ENCODE measurements at places on chromosomes 4 and X.

DNA sequence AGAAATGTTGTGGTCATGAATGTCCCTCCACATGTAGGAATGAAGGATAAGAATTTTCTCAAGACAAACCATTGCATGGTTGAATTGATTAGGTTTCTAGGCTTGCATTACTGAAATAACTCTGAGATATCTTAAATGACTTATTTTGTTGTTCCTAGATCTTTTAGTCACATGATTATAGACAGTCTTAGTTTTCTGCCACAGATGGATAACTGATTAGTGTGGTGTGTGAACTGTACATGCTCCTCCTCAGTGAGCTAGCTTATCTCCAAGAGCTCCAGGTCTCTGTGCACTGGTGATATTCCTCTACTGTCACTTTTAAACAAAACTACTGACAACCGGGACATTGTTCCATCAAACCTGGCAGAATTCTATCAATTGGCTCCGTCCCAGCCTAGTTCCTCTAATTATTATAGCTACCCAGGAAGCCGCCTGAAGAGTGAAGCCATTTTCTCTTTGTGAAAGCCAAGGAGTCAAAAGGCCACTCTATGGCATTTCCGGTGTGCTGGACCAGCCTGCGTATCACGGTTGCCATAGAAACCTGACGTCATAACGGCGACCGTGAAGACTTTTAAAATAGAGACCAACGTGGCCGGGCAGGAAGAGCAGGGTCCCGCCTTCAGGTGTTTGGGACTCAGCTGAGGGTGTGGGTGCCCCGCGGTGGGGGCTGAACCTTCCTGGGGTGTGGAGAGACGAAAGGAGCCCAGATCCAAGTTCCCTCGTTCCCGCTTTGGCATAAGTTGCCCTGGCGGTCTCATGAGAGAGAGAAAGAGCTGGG, 28.1 kb downstream of the BEX3 start:
- no peak for DNase-seq

DNA sequence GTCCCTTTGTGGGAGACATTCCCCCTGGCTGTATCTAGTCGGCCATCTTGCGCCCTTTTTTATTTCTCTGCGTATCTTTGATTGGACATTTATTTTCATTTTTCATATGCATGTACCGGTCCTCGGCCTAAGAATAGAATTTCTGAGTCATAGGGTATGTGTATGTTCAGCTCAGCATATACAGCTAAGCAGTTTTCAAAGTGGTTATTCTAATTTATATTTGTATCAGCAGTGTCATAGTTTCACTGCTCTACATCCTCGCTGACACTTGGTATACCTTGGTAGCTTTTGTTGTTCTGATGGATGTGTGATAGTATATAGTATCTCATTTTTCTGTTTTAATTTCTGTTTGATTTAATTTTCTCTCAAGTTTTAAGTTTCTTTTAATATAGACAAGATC, 38.7 kb downstream of the BEX3 start:
- DNase-seq = no peak

- DNase-seq = no peak
These were observed 153.3 kb upstream of the RPS6KA3 start for GRCh38 chrX:20420058-20420457.

DNA sequence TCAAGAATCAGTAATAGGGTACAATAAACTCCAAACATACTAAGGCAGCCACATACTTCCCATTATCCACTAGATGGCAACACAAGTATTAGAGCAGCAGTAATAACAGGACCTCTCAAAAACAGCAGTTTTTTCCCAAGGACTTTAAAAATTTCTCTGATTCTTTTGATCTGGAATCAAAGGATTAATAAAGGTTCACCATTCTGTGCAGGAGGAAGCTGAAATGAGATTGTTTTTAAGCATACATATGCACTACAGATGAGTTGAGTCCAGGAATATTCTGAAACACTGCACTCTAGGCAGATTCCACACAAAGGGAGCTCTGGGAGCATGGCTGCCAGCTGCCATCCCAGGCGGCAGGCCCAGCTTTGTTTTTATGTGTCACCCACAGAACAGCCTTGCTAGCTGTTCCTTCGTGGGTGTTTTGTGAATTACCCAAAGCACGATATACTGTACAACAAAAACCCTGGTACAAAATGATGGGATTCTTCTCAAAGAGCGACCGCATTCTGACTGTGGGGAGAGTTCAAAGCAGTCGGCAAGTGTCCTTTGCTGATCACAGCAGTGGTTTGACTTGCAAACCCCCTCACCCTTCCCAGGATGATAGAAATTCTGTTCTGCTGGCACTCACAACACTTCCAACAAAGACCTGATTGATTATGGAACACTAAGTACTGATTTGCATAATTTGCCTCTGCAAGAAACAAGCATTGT, 61.0 kb downstream of the STX18 start:
- DNase-seq = no peak

DNA sequence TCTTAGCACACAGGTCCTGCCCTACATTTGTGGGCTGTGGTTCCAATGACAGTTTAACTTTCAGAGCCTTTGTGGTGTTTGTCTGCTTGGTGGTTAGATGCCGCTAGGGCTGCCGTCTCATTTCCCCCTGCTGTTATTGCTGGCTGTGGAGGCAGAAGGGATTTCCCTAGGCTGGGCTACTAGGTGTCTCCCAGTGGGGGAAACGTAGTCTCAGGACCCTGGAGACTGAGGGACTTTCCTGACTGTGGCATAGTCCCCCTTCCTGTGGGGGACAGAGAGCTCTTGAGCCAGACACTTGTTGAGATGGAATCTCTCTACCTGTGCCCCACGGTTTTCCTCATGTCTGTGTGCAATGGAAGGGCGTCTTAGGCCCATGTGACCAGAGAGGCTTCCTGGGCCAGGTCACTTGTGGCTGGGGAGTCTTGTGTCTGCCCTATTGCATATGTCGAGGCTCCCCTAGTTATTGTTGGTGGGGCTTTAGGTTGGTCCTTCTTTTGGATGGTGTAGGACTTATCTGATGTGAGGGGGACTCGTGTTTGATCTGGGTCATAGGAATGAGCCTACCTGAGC, 68.2 kb downstream of the ARHGAP10 start:
- DNase-seq = peak; percentile 55

- no peak for DNase-seq
These were observed 296.1 kb upstream of the LDB2 start for GRCh38 chr4:17194586-17194985.

GRCh38 chr4:17187003-17187402, 288.6 kb upstream of the LDB2 start:
- no peak for DNase-seq

DNA sequence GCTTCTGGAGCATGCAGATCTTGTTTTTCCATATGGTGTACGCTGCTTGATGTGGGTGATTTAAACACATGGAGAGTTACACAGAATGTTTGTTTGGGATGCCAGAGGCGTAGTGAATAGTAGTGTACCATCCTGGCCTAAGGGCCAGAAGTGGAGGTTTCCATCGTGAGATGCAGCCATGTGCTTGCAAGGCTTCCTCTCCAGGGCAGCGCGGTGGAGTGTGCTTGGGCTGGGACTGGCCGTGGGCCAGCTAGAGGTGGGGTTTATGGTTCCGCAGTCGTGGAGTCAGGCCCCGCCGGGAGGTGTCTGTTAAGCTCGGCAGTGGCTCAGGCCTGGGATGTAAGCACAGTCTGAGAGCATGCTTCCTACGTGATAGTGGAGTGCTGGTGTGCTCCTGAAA, 14.0 kb downstream of the STOX2 start:
- DNase-seq = no peak

DNA sequence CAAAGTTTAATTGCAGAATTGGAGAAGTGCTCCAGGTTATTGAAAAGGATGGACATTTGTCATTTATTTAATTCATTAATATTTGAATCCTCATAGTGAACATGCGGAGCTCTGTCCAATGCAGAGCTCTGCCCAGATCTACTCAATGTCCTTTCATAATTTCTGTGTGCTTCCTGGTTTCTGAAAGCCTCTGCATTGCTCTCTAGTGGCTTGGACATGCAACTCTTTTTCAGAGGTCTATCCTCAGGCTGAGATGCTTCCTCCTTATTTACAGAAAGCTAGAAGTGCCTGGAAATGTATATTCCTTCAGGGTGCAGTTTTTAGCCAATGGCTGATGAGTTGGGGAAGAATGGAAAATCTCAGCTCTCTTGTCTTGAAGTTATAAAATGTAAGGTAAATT, 786.1 kb upstream of the AADAT start:
- DNase-seq = no peak

- DNase-seq = no peak
These were observed 44.5 kb upstream of the SCML1 start for GRCh38 chrX:17692709-17693346.

DNA sequence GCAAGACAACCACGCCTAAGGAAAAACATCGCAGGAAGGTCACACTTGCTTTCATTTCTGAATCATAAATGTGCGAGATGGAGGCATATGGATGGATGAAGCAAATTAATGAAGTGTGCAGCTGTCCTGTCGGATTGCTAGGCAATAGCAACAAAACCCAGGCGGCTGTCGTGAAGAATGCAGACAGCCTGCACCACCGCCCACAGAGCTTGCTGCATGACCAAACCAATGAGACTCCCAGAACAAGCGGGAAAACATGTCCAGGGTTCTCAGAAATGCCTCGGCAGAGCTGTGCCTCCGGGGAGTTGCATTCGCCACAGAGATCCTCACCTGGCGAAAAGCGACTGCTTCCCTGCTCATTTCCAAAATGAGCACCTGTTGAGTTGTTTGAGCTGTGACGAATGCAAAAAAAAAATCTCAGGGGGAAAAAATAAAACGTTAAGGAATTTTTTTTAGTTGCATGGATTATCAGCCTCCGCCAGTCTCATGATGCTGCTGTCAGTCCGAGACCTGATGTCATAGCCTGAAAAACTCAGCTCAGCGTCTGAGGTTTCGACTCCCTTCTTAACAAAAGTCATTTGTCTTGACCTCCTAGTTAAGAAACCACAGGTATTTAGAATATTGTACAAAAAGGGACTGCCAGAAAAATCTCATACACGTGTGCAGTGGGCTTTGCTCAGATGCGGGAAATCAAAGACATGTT, 155.5 kb upstream of the MXRA5 start:
- no peak for DNase-seq

- no peak for DNase-seq
These were observed 25.0 kb downstream of the GPR174 start for GRCh38 chrX:79169484-79169883.

DNA sequence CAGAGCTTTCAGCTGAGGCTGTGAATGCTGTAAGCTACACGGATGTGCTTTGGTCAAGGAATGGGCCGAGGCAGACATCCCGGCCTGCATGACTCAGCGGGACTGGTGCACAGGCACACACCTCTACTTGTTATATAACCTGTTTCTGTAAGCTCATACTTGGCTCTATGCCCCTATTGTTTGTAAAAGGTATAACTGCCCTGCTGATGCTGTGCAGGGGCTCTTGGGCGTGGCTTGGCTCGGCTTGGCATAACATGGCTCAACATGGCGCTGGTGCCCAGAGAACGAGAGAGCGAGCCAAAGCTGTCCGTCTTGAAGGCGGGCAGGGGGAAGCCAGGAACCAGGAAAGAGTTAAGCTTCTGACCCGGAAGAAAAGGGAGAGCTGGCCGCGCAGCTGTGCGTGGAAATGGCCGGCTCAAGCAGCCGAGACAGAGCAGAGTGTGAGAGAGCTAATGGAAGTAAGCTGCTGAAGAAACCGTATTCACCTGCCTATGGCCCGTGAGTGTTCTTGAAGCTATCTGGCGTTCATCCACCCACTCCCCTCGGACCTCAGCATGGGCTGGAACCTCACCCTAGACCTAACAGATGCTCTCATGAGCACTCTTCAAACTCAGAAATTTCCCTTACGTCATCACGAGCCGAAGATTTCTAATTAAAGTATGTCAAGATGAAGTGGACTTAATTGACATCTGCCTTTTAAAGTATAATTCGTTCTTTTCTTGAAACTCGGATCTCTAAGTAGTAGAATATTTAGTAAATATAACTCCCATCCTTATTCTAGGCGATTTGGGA, 286.3 kb upstream of the AGA start:
- no peak for DNase-seq

DNA sequence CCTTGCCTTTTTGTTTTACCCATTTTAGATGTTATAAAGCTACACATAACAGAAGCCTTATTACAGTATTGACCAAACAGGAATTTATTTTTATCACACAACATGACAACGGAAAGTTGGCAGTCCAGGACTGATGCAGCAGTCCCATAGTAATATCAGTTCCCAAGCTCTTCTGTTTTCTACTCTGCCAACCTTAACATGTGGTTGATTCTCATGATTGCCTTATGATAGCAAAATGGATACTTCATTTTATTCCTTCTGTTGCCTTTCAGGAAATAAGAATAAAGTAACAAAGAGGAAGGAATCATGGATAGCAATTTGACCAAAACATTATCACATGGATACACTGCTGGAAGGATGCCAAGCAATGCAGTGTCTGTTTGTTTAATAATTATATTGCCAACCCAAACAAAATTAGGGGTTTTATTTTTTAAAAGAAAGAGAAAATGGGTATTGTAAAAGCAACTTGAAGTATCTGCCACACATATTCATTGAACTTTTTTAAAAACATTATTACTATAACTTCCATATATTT, 275.7 kb downstream of the STPG2 start:
- no peak for DNase-seq

GRCh38 chr4:23171976-23172375, 479.2 kb downstream of the GBA3 start:
- no peak for DNase-seq

- peak; percentile 13 for DNase-seq
These were observed 209.3 kb downstream of the GPC3 start for GRCh38 chrX:133776072-133776471.

GRCh38 chrX:103107836-103108235, 14.9 kb upstream of the NXF3 start:
- DNase-seq = no peak

- no peak for DNase-seq
These were observed 531 bp downstream of the STAG2 start for GRCh38 chrX:123962006-123962467.

DNA sequence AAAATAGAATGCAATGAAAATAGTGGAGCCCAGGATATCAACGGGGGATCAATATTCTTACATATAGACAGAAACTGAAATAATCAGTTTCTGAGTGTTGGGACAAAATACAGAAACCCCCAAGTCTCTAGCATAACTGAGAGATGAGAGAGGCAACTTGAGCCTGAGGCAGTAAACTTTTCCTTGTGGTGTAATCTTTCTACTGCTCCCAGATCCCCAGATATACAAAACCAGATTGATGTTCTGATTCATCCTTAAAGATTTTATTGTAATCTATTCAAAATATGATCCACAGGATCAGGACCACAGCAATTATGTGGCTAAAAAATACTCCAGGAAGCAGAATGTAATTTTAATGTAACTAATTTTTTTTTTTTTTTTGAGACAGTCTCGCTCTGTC, 2282.6 kb downstream of the ARAP2 start:
- no peak for DNase-seq

DNA sequence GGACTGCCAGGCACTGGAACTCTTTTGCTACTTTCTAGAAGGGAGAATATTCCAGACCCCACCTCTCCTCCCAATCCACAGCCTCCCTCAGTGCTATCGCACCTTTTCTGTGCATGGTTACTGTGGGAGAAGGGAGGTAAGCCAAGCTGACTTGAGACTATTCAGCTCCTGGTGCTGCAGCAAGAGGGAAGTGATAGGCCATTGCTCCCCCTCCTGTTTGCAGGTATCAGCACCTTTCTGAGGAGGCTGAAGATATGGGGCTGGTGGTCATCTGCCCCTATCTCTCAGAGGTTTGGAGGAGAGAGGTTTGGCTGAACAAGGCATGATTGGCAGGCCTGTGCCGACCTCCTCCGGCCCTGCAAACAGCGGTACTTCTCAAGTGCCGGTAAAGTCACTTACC, 103.3 kb upstream of the GATB start:
- no peak for DNase-seq

GRCh38 chrX:103151799-103152198, 58.9 kb upstream of the NXF3 start:
- DNase-seq = no peak

- DNase-seq = peak; percentile 38
These were observed 22.1 kb downstream of the PIR start for GRCh38 chrX:15471028-15471427.

Measured in activated gamma-delta T cell treated with anti-CD3 and anti-CD28 coated beads, Interleukin-2, amount 50 U/mL, for 16 hours (primary cell).